GM12891 (cell line): ENCODE measurements at places on chromosomes 11 and 22.

- peak; percentile 22 for DNase-seq
Measured at GRCh38 chr11:120956710-120957495, 67.0 kb upstream of the TBCEL start.

DNA sequence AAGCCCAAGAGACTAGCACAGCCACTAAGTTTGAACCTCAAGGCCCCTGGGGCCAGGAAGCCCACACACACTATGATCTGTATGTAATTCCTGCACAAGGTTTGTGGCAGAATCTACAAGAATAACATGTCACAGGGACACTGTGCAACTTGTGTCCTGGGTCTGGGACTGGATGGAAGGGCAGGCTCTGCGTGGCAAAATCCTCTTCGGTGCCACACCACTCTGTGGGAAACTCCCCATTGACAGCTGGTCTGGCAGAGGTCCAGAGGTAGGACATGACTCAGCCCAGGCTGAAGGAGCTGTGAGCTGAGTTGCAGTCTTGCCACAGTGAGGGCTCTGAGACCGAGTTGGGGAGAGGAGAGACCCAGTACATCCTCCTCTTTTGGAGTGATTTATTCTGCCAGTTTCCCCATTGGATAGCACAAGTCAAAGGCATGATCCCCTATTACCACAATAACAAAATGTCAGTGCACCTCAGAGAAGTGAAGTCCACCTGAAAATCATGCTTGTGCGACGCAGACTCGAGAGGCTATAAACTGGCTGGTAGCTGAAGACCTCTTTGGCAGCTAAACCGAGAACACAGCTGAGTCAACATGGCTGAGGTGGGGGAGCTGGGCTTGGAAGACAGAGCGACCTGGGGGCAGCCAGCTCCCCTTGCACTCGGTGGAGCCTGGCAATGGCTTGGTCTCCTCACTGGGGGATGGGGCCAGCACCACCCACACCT lies 23.3 kb upstream of the SERPIND1 start:
- peak; percentile 47 for DNase-seq

GRCh38 chr11:120702656-120703055 lies 191.1 kb downstream of the GRIK4 start:
- no peak for DNase-seq

DNA sequence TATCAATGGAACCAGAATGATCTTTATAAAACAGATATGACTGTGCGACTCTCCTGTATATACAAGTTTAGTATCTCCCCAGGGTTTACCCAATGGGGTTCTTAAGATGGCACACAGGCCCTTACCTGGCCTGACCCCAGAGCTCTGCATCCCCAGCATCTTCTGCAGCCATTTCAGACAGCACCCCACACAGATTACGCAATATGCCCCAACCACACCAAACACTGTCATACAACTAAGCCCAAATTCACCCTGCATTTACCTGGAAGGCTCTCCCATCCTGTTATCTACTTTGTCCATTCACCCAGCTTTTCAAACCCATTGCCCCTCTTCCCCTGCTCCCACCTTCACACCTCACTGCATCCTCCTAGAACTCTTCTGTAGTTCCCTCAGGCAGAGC lies 182.5 kb upstream of the API5 start:
- no peak for DNase-seq

DNA sequence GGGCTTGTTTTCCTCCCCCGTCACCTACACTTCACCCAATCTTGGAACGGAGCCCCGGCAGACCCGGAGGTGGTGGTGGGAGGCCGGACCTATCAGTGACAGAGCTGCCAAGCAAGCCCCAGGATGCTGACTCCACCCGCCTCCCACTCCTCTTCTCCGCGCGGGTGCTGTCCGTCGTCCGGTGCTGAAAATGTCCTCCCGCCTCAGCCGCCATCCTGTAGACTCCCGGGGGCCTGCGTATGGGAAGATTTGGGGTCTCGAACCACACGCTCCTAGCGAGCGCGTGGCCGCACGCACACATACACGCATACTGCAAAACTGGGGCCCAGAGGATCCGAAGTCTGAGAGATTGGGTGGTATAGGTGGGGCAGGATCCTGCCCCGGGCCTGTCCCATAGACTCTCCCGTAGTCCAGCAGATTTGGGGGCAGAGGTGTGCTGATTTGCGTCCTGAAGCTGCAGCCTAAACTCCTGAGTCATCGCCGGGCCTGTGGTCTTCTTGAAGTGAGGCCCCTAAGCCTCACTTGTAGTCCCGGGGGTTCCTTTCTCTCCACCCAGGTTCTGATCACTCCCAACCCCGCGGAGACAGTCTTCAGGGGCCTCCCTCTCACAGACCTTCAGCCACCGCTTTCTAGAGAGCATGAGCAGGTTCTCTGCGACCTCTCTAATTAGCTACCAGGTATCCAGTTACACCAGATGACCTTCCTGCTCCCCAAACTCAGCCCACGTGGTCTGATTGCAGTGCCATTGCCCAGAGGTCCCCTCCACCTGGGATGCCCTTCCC lies 796 bp upstream of the YIF1A start:
- peak; percentile 90 for DNase-seq

GRCh38 chr11:27700351-27701301 lies at the start of gene BDNF:
Gene BDNF (minus strand): TSS chr11:27700455. CDS start chr11:27658564, 41,891 bp downstream.
- DNase-seq = no peak

DNA sequence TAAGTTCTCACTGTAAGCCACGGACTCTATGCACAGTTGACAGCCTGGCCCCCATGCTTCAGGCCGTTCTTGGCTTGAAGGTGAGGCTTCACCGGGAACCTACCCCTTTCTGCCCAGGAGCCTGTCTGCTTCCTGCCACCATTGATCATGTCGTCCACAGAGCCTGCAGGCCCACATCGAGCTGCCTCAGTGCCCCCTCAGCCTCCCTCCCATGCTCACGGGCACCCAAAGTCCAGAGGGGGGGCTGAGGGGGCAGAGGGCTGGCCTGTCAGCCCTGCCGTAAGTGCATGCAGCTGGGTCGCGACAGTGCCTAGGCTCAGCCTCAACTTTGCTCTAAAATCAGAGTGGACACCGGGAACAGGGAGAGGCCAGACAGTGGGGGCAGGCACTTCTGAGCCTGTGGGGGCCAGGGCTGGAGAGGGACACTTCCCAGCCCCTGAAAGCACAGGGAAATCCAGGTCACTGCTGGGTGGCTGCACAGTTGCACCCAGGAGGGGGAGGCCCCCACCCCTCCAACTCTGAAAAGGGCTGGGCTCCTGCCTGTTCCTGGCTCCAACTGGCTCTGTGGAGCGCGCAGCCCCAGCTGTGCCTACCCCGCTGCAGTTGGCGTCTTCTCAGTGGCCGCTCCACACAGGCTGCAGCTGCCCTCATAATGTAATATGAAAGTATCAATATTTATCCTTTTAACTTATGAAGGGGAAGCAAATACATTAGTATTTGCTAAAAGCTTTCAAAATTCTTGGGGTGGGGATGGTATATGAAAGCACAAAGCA lies 598.6 kb downstream of the DLG2 start:
- DNase-seq = no peak

- DNase-seq = no peak
Measured at GRCh38 chr22:19395276-19395675, 36.3 kb downstream of the HIRA start.
